Stimulated activated CD4-positive, alpha-beta T cell treated with anti-CD3 and anti-CD28 coated beads, Interleukin-4, amount 100 ng/mL, for 48 hours (primary cell): ENCODE measurements at places on chromosomes 3 and 15.

DNA sequence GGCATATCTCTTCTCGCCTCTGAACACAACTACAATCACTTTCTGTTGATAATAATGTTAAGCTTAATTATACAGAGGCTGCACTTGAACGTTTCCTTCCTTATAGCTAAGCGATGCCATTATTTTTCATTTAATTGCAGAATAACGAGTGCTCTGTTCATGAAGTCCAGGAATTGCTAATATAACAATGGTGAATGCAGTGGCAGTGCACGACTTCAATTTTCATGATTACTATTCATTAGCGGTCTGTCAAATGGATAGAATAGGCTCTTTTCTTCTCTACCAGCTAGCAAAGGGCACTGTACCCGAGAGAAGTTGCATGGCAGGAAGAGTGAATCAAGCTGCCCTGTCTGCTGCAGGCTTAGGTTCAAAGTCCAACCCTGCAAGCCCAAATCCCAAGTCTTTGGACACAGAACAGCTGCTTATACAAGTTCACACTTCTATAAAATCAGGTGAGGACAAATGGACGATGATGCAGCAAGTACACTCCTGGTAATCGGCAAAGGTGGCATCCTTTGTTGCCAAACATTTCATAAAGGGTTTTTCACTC lies 75.6 kb downstream of the PDZRN3 start:
- DNase-seq = no peak

DNA sequence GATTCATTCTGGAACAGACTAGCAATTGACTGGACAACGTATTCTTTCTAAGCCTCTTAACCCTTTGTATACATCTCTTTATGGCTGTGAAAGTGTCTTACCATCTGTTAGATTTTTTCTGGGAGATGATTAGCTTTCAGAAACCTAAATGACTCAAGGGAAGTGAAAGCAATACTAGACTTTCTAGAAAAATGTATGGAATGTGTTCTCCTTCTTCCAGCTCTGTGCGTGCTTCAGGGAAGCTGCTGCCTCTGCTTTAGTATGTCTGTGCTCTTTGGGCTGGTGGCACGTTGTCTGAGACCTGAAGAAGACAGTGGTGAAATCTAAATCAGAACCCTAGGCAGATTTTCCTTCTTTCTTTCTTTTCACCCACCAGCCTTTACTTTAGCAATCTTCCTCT lies 89.5 kb downstream of the ITPR1 start:
- DNase-seq = no peak

DNA sequence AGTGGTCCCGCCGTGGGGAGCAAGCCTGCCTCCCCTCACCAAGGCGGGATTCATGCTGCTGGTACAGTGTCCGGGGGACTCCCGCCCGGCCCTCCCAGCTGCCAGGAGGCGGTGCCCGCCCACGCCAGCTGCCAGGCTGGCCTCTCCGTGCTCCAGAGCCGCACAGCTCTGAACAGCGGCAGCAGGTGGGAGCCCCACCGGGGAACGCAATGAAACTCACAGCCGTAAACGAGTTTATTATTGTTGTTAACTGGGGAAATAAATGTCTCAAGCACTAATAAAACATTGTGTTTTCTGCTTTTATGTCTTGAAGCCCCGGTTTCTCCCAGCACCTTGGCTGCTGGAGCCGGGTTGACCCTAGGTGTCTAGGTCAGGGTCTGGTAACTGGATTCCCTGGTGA lies 317.7 kb upstream of the TLE3 start:
- no peak for DNase-seq

GRCh38 chr3:182284793-182285192 lies 508.5 kb upstream of the ATP11B start:
- DNase-seq = no peak

DNA sequence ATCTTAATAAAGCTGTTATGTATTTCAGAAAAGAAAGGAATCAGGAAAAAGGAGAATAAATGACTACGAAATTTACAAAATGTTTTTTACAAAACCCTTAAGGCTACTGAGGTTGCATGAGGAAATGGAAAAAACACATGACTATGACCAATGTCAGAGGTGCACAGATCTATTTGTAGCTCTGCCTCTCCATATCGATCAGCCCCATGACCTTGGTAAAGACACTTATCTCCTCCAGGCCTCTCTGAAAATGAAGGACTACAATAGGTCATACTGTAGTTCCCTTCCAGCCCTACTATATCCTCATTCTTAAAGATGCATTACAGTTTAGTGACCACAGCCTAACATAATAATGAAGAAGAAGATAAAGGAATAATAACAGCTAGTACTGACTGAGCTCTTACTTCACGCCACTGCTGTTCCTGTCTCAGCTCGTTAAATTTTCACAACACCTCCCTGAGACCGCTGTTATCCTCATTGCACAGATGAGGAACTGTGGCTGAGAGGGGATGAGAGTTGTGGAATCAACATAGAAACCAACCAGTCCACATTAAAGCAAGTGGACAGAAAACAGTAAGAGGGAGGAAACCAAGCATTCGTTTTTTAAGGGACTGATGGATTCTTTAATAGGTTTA lies 163.2 kb downstream of the MAGI1 start:
- no peak for DNase-seq

DNA sequence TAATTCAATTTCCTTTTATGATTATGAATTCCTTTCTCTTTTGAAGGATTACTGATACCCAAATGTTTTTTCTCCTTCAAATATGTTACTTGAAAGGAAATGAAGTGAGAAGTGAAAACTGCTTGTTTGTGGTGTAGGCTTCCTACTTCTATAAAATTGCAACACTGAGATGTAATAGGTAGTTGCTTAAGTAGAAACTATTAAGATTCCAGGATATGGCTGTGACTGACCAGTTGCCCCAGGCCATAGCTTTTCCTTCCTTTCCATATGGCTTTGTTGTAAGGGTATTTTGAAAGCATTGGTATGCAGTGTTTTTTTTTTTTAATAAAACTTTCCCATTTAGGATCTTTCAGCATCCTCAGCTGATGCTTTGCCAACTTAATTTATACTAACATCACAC lies 28.5 kb downstream of the DNAJC13 start:
- no peak for DNase-seq

DNA sequence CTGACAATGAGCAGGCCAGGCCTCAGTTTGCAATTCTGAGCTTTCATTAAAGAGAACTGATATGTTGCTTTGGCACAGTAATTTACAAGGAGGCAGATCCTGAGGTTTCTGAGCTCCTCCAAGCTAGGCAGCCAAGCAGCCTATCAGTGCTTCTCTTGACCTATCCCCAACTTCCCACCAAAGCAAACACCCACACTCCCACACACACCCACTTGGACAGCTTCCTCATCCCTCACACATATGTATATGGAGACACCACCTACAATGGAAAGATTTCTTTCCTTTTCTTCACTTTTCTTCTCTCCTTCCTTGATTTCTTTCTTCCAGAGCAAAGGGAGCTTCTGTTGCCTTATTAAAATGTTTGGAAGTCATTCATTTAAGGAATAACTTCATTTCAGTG lies 217.0 kb downstream of the NLGN1 start:
- no peak for DNase-seq

- DNase-seq = no peak
Observed at GRCh38 chr3:117734496-117734895, 1024.9 kb downstream of the TUSC7 start.
